ENCODE measurements at places on chromosomes 12 and 14.
A peak's percentile ranks its signal among the peaks of the same experiment; 100 is the strongest.

DNA sequence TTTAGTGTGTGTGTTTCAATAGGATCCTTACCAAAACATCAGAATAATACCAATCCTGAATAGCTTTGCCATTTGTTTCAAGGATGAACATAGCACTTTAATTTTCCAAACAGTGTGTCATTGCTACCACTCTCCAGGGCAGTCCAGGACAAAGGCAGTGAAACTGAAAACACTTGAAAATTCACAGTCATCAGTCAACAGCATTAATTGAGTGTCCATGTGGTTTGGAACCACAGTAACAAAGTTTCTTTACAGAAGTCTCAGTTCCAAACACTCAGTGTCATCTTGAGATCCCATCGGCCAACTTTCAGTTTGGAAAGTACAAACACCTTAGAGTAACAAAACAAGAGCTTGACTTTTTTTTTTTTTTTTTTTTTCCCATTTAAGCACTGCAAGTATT lies 228.4 kb upstream of the SOX5 start:
- DNase-seq, result no peak

DNA sequence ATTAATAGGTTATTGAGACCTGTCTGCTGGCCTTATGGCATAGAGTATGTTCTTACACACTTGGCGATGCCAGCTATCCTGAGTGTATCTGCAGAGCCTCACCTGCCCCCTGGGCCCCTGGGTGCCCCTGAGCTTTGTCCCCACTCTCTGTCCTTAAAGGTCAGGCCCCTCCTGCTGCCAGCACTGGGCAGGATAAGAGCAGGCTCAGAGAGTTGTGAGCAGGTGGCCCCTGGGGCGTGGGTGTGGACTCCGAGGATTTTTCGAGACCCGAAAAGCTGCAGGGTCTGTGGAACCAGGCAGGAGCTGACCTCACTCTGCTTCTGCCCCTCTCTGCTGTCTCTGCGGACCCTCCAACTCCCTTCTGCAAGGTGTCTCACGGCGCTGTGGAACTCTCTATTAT lies 8.2 kb downstream of the HIP1R start:
- DNase-seq, result no peak

DNA sequence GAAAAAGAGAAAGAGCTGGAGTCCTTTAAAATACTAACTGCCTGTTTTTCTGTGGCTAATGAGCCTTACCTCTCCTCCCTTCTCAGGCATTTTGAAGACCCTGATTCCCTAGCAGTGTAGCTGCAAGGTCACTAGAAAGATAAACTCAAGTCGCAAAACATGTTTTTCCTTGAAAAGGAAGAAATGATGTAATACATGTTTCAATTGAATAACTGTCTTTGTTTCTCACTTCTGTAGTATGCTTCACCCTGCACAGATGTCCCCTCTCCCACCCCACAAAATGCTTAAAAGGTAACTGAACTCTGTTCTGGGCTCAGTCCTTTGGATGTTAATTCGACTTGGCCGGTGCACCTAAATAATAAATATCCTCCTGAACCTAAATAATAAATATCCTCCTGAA lies 1350.3 kb downstream of the TMEM121 start:
- DNase-seq, result no peak

DNA sequence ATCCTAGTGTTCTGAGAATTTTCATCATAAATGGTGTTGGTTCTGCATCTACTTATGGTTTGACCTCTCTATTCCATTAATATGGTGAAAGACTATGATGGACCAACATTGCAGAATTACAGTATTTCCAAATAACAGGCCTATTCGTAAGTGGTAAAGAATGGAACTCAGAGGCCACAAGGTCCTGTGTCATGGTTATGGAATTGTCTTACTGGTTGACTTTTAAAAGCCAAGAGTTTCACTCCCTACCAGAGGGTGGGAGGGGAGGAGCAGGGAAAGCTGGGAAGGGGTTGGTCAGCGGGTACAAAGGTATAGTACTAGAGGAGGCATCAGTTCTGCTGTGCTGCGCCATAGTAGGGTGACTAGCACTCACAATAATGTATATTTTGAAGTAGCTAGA lies 153.4 kb downstream of the TMEM132D start:
- no peak for DNase-seq

DNA sequence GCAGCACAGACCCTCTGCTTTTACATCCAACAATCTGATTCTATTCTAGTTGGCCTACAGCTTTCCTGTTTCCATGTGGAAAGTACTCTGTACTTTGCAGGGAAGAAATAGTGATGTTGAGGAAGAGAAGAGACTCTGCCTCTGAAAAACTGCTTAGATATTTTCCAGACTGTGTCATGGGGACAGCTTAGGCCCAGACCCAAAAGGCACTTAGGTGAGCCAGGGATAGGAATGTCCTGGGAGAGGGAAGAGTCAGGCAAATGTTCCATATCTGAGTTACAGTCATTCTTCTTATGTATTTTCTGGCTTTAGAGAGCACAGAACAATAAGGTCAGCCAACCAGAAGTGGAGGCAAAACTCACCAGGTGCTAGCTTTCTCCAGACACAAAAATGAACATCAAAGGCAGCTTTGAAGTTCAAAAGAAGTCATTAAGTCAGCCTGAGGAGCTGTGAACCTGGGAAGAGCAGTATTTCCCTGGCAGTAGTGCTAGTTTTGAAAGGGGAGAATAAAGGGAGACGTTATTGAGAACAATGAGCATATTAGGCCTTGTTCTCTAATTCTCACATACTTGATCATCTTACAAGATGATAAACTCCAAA lies 199.7 kb upstream of the LMNTD1 start:
- DNase-seq, result no peak

DNA sequence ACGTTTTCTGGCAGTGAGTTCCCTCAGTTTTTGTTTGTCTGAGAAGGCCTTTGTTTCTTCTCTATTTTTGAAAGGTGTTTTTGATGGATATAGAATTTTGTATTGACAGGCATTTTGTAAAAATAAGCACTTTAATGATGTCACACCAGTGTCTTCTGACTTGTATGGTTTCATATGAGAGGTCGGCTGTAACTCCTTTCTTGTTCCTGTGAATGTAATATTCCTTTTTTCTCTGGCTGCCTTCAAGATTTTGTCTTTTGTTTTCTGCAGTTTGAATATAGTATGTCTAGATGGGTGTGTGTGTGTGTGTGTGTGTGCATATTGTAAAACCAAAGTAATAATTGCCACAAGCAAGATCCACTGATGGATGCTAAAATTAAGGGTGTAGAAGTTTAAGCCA lies 67.8 kb upstream of the PSMC1 start:
- DNase-seq, result no peak

DNA sequence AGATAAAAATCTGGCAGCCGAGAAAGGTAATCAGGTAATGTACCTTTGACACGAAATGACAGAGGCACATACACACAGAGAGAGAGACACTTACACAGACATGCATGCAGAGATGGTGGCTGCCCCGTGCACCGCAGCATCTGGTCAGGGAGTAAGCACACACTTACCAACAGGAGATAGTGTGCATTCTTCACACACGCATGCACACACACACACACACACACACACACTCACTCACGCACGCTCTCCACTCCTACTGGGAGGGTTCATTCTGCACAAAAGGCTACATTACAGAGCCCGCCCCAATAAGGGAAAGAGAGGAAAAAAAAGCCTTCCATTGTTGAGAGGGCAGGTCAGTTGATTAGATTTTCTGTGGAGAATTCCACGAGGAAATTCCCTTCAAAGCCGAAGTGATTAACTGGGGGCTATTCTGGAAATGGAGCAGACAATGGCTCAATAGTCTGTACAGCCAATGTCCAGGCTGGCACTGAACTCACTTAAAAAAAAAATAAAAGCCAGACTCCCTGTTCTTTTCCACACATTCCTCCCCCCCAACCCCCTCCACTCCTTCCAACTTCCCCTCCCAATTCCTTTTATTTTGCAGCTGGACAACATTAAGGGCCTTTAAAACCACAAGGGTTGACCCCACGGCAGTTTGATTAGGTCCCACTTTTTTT lies 1.4 kb upstream of the SOX5 start:
- peak; percentile 1 for DNase-seq

- no peak for DNase-seq
Measured at GRCh38 chr12:106161491-106161890, 22.7 kb upstream of the NUAK1 start.

- no peak for DNase-seq
Measured at GRCh38 chr14:34220378-34220706, 241.7 kb downstream of the SPTSSA start.

- DNase-seq, result no peak
Measured at GRCh38 chr14:51681411-51681810, 29.7 kb downstream of the FRMD6 start.

DNA sequence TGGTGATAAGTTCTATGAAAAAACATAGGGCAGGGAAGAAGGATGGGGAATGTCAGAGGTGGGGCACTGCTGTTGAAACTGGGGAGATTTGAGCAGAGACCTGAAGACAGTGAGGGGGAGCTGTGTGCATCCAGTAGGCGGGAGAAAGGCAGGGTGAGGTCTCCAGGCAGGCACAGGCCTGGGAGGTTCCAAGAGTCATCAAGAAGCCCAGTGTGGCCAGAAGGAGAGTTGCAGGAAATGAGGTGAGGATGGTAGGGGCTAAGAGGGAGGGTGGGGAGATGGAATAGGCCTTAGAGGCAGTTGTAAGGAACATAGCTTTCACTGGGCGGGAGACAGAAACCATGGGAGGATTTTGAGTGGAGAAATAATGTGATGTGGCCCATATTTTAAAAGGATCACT lies 341.8 kb downstream of the GLT1D1 start:
- DNase-seq, result no peak

- no peak for DNase-seq
Measured at GRCh38 chr14:89910691-89911009, 43.9 kb downstream of the EFCAB11 start.

DNA sequence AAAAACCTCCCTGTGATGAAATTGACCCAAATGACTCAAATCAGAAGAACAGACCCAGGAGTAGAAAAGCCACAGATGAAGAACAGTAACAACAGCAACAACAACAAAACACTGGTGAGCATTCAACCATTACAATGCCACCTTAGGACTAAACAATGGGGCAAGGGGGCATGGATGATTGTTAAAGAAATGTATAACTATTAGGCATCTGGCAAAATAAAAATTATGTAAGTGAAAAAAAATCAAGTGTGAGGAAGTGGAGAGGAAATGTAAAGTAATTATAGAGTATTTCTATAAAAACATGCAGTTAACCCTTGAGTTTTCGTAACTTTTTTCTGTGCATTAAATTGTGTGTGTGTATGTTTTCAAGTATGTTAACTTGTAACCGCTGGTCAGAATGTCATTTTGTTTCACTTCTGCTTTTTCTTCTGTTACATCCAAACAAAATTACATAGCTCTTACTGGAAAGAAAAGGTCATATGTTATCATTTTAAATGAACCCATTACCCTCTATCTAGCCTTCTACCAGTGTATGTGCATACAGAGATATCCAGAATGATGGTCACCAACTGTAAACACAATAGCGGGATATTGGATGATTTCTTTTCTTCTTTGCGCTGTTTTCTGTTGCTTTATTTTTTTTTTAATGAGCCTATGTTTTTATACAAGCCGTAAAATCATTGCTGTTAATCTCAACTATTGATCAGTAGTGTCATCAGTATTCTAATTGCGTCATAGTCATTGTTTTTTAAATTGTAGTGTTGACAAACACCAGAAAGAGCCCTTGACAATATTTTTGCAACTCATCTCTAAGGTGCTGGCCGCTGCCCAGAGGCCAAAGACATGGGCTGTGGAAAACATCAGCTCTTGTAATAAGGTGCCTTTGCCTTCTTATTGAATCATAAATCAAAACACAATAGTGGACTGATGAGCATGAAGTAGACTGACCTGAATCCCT lies 170.6 kb downstream of the CRADD start:
- DNase-seq, result no peak

GRCh38 chr12:85002778-85003296 lies 33.2 kb downstream of the TSPAN19 start:
- DNase-seq, result no peak

GRCh38 chr12:122081697-122082221 lies 3.2 kb downstream of the MLXIP start:
- DNase-seq, result no peak

DNA sequence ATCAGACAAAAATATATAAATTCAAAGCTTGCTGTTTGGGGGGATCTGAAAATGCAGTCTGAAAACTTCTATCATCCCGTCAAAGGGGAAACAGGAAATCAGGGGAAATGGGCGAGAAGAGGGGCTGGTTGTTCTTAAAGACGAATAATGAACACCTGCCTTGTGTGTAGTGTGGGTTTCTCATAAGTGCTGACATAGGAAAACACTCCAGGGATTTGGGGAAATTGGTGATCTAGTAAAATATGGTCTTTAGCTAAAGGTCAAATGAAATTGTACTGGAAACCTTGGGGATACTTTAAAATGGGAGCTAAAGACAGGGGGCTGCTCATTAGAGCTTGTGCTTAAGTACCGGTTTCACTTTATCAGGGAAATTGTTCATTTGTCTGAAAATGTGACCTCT lies 39.6 kb upstream of the PIK3C2G start:
- no peak for DNase-seq

GRCh38 chr12:132495165-132495544 lies 5.2 kb downstream of the FBRSL1 start:
- DNase-seq, result no peak

- DNase-seq, result no peak
Measured at GRCh38 chr12:109513977-109514376, 36.5 kb downstream of the UBE3B start.

DNA sequence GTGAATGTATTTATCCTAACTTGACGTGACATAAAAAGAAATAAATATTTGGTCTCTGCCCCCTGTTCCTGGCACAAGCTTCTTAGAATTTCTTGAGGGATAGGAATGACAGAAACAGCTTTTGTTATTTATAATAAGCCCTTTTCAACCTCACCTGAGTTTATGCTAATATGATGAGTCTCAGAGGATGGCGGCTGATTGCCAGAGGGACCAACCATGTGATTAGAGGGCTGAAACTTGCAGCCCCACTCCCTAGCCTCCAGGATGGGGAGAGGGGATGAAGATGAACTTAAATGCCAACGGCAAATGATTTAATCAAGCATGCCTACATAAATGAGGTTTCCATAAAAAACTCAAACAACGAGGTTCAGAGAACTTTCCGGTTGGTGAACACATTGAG lies 42.9 kb downstream of the DNAI7 start:
- DNase-seq, result no peak

- no peak for DNase-seq
Measured at GRCh38 chr12:75655315-75655806, 144.0 kb upstream of the KRR1 start.

DNA sequence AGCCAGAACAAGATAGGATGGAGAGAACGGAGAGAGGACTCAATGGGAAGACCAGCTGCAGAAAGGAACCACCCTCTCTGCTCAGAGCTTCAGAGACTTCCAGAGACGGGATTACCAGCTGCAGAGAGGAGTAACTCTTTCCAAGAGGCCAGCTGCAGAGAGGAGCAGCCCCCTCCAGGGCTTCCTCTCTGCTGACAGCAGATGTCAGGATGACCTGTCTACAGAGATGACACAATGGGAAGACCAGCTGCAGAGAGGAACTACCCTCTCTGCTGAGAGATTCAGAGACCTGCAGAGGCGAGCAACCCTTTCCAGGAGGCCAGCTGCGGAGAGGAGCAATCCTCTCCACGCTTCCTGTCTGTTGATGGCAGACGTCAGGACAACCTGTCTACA lies 61.8 kb downstream of the KLRG1 start:
- no peak for DNase-seq

GRCh38 chr14:24381363-24382063 lies 13.5 kb downstream of the NFATC4 start:
- DNase-seq, result no peak

- no peak for DNase-seq
Measured at GRCh38 chr14:65585216-65585615, 172.7 kb downstream of the FUT8 start.
